ENCODE measurements at places on chromosomes 5 and 9.

- no peak for DNase-seq
Observed at GRCh38 chr5:112109331-112110007, 309.6 kb downstream of the EPB41L4A start.

DNA sequence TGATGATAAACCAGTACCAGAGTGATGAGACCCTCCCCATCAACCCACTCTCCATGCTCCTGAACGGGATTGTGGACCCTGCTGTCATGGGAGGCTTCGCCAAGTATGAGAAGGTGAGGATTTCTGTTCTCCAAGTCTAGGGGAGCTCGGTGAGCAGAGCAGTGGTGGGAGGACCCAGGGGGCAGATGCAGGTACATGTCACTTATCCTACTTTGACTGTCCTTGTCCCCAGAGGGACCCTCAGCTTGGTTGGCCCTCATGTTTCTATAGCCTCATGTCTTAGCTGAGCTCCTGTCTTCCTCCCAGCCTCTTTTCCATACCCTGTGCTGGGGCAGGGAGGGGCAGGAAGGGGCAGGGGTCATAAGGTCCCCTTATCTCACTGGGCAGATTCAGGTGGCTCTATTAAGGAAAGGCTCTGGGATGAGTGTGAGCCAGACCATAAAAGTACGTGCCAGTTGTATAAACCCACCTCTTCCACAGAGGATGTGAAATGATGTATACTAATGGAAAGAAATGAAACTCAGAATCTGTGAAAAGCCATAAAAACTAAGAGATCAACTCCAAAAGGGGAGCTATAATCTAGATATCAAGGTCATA lies 38.0 kb upstream of the FOXI1 start:
- DNase-seq, result no peak

DNA sequence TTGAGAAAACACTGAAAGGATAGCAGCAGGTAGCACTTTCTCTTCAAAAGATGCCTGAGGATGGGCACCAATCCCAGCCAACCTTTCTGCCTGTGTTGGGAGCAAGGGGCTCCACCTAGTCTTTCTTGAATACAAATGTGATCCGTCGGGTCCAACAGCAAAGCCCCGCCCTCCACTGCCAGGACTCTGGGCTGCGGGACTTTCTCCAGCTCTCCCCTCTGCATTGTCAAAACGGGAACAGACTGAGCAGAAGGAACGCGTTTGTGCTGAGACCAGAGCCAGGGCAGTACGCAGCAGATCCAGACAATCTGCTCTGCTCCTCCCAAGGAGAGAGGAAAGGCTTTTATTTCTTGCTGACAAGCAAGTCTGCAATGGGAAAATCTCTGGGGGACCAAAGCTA lies 139.7 kb downstream of the SEC61B start:
- DNase-seq, result no peak

GRCh38 chr9:103707181-103707580 lies 386.9 kb upstream of the SMC2 start:
- no peak for DNase-seq

DNA sequence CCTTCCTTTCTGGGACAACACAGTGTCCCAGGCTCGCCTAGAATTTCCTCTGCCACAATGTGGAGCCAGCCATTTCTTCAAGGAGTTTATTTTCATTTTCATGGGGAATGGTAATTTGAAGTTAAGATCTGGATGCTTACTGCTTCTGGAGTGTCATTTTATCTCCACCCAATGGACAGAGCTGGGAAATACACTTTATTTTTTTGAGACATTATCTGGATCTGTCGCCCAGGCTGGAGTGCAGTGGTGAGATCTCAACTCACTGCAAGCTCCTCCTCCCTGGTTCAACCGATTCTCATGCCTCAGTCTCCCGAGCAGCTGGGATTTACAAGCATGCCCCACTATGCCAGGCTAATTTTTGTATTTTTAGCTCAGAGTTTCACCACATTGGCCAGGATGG lies 12.7 kb upstream of the THG1L start:
- DNase-seq, result peak; percentile 17

DNA sequence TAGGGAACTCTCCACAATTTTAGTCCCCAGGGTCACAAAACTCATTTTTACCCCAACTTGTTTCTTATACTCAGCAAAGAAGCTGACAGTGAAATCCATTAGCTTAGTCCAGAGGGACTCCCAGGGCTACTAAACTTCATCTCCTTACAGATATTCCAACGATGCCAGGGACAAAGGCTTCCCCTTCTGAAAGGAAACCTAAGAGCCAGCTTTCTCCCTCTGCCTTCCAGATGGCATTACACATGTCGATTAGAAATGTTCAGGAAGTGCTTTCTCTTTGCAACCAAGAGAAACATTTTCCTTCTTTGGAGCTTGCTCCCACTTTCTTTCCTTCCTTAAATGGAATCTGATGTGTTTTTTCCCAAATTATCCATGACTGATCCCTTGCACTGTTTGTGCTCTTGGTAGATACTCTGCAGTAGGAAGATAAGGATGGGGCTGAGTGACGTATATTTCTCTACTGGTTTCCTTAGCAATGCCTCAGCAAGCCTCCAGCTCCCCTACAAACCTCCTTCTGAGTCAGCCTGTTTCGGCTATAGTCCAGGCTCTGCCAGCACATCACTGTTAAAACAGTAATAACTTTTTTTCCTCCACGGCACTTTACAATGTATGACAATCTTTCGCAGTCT lies 43.0 kb upstream of the HTR4 start:
- DNase-seq, result no peak

DNA sequence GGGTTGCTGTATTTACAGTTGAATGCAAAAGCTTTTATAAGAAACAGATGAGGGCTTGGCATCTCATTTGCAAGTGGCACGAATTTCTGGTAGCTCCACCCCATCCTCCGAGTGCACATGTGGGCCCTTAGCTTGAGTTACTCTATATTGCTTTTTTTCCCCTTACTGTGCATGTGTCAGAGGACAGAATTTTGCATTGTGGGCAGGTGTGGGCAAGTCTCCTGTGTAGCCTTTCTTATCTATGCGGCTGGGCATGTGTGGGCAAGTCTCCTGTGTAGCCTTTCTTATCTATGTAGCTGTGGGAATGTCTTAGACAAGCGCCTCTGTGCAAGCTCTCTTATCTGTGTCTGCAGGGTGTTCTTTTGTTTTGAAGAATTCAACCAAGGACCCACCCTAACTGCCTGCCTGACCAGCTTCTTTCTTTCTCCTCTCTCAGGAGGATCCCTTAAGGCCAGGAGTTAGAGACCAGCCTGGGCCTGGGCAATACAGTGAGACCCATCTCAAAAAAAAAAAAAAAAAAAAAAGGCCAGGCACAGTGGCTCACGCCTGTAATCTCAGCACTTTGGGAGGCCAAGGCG lies 34.1 kb upstream of the SIL1 start:
- no peak for DNase-seq

- no peak for DNase-seq
Observed at GRCh38 chr5:1501372-1502045, 22.3 kb downstream of the LPCAT1 start.

DNA sequence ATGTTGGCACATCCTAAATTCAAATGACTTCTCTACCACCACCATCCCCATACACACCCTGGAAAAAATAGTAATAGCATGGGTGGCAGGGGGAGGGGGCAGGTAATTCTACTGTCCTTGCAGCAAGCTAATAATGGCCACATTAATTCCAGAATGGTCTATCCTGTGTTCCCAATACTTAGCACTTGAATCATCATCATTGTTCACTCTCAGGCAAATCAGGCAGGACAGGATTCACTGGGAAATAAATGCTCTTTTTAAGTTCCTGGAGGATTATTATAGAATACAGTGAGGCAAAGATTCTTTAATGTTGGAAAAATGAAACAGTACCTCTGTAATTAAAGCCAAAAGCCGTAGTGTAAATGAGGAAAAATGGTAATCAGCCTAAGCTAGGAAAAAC lies 254.5 kb downstream of the ARRDC3 start:
- no peak for DNase-seq

DNA sequence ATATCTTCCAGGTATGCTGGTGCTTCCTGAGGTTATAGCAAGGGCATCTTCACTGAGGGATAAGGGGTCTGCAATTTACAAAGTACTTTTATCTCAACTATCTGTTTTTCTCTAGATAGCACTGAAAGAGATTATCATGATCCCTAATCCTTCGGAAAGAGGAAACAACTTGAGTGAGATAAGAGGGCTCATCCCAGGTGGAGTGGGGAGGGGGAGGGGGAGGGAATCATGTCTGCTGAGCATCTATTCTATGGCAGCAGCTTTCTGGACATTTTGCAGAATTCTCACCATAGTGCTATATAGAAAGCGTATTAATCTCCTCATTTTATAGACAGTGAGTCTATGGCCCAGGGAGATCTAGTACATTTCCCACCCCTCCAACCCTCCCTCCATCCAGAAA lies 5.9 kb downstream of the TNFSF15 start:
- no peak for DNase-seq

GRCh38 chr5:102856389-102856777 lies 101.3 kb downstream of the PAM start:
- DNase-seq, result no peak

- no peak for DNase-seq
Observed at GRCh38 chr5:149429839-149430721, 51.0 kb upstream of the IL17B start.

GRCh38 chr9:95608341-95608740 lies 91.6 kb upstream of the PTCH1 start:
- DNase-seq, result no peak

DNA sequence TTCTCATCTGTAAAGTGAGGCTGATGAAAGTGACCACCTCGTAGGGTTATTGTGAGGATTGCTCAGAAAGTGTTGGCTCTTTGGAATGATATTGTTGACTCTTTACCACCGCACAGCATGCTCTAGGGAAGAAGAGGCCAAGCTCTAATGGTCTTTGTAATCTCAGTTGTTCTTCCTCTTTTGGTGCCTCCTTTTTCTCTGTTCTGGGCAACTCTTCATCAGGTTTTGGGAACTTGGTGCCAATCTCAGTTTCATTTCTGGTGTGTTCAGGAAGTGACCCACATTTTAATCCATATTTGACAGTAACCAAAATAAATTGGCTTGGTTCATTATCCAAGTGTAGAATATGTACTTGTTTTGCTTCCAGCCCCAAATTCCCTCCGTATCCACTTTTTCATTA lies 25.1 kb downstream of the ARHGAP26 start:
- peak; percentile 29 for DNase-seq

DNA sequence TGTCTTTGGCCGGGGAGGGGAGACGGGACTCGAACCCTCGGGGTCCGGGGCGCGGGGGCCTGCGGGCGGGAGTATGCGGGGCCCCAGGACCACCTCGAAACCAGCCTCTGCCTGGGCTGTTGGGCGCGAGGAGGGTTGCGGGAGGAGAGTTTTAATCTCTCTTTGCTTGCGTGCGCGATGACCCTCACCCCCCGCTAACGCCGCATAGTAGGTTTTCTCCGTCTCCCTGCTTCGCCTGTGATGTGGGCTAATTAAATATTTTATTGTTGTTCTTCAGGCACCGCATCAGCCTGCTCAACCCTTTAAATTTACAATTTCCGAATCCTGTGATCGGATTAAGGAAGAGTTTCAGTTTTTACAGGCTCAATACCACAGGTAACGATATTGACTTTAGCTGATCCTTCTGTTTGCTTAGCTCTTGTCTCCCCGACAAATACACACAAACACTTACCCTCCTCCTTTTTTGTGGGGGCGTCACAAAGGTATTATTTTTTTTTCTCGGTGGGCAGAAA lies 1.7 kb downstream of the TLE4 start:
- no peak for DNase-seq

GRCh38 chr9:113301548-113301947 lies 1.6 kb downstream of the RNF183 start:
- no peak for DNase-seq

- DNase-seq, result no peak
Observed at GRCh38 chr9:75910731-75911130, 20.3 kb downstream of the PCSK5 start.

DNA sequence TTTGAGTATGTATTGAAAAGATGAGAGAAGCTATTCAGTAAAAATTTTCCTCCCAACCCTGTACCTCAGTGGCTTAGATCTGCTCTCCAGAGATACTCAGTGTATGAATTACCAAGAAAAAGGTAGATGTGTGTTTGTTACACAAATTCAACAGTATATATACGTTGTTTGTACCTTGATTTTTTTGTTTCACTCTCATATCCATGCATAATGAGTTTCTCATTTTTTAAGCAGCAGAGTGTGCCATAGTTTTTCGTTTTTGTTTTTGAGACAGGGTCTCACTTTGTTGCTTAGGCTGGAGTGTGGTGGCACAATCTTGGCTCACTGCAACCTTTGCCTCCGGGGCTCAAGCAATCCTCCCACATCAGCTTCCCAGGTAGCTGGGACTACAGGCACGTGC lies 77.7 kb downstream of the RAB24 start:
- no peak for DNase-seq

GRCh38 chr9:115353681-115354080 lies 235.7 kb upstream of the TNC start:
- no peak for DNase-seq

GRCh38 chr5:64595031-64595855 lies 89.4 kb downstream of the RGS7BP start:
- DNase-seq, result no peak

DNA sequence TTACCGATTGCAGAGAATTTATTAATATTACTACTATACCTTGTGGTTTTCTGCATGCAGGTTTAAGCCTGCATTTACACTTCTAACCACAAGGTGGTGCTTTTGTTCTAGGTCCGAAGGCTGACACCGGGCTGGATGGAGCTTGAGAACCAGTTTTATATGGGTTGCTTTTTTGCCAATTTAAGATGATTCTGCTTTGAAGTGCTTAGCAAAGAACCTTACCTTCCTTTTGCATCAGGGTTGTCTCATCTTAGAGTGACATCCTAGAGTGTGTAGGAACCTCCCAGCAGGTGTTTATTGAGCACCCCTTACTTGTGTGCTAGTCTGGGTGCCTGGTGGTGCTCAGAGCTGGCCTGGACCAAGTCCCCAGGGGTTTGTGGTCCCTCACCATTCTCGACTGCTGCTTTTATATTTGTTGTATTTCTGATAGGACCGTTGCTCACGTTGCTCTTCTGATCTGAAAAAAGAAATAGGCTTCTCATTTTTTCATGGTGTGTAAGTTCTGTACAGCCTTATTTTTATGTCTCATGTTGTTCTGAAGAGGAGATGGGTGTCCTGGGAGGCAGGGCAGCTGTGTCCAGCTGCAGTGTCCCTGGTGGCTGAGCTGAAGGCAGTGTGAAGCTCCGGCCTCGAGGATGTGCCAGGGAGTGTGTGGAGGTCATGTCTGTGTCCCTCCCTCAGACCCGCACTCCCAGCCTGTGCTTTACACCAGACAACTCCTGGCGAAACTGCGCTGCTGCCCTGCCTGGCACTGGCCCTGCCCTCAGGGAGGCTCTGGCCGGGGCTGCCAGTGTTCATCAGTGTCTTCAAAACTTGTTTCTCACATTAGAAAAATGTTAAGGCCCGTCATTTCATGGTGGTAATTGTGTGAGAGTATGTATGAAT lies 54.3 kb downstream of the EHMT1 start:
- DNase-seq, result peak; percentile 71
